ENCODE measurements at places on chromosomes 16 and 17.

DNA sequence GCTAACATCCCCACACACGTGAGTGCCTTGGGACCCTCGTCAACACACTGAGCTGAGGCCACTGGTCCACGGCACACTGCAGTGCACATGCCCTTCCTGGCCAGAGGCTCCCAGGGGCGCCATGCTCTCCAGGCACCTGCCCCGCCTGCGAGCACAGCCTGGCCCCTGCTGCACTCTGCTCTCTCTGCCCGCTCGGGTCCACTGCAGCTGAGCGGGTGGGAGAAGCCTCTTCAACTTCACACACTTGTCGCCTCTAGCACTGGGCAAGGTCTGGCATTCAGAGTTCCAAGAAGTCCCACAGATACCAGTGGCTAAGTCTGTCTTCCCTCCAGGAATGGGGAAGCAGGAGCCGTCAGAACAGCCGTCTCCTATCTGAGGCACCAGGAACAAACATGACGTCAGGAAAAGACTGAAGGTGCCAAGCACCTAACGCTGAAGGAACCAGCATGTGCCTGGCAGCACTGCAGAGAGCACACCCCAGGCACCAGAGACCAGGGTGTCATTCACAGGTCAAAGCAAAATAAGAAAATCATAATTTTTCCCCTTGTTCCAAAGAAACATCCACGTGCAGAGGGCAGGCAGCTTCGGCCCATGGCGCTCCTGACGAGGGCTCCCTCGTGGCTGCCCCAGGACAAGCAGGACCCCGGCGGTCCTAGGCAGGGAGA, 82.9 kb downstream of the ZNF778 start:
- no peak for DNase-seq

GRCh38 chr17:10041287-10041612, 136.2 kb upstream of the RCVRN start:
- no peak for DNase-seq

GRCh38 chr17:4490637-4491061, 8.0 kb upstream of the SPNS2 start:
- no peak for DNase-seq

DNA sequence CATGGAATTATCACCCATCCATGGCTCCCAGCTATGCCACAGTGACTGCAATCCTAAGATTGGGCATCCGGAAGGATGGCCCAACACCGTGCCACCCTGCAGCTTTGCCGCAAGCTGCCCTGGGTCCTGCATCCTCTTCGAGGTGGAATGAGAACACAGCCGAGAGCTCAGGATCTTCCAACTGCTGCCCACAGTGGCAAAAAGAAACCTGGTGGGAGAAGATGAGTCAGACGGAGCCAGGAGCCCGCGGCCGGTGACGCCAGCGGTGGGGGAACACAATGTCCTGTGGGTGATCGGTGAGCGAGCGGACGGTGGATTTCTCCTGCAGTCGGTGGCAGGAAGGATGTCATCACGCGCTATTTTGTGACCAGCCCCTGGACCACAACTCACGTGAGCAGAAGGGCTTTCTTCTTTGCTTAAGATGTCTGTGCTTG, 20.1 kb downstream of the CD7 start:
- no peak for DNase-seq

- DNase-seq = no peak
Measured at GRCh38 chr17:39536468-39536867, 71.3 kb downstream of the NEUROD2 start.

GRCh38 chr16:80719573-80719972, 84.8 kb downstream of the CDYL2 start:
- no peak for DNase-seq

DNA sequence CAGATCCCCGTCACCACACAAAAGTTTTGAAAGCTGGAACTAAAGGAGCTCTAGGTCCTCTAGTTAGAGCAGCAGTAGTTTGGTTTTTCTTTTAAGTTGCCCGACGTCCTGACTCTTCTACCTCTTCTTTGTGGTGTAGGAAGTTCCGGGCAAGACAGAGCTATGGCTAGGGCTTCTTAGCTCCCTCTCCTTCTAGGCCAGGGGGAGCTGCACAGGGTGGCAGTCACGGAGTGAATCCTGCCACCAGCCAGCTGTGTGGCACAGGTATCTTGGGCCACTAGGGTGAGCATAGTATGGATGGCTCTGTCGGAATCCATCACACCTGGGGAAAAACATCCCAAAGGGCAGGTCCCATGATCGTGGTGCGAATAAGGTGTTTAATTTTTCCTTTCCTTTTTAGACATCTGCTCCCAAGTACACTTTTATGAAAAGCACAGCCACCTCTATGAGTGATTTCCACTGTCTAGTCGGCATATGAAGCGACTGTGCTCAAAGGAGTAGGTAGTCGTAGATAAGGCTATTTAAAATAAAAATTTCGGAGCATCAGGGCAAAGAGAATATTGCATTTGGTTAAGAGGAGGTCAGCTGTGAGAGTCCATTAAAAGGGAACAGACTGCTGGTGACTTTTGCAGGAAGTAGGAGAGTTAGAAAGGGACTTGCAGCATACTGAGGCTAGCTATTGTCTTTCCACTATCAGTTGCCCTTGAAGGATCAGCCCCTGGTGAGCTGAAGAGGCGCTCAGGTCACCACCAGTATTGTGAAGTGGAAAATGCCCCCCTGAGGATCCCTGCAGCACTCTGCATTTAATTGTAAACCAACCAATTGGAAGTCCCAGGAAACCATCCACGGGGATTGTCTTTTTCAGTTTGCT, 2.1 kb downstream of the PRKCA start:
- DNase-seq = peak; percentile 40

DNA sequence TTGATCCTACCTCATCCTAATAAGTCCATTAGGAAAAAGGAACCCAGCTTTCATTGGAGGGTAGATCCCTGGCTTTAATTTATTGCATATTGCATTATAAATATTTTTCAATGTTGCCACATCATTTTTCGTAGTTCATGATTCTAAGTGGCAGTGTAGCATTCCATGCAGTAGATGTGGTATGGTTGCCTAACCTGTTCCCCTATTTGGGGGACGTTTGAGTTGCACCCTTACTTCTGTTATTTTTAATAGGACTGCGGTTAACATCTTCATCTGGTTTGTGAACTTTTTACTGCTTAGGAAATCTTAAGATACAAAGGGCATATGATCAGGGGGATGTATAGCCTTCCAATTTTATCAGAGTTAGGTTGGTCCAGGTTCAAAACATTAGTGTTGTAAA, 5.4 kb downstream of the SCPEP1 start:
- no peak for DNase-seq

DNA sequence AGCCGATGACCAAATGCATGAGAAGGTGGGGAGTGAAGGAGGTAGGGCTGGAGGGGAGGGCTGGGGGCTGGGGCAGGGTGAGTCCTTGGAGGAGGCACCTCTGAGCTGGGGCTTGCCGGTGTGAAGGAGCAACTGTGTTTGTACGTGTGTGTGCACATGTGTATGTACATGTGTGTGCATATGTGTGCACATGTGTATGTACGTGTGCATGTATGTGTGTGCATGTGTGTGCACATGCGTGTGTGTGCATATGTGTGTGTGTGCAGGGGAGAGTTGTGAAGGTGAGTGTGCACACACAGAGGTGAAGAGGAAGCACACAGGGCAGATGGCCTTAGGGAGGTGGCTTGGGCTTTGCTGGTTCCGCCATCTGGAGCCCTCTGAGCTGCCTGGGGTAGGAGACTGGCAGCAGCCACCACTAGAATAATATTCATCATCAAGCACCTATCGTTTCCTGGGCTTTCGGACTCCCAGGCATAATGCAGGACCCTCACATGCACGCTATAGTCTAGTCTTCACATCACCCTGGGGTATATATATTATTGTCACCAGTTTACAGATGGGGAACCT, 120.9 kb upstream of the CDC42EP4 start:
- no peak for DNase-seq

GRCh38 chr17:7380321-7380720, 568 bp upstream of the TNK1 start:
- DNase-seq = no peak

GRCh38 chr17:77462090-77462489, 321.3 kb downstream of the SEC14L1 start:
- no peak for DNase-seq

DNA sequence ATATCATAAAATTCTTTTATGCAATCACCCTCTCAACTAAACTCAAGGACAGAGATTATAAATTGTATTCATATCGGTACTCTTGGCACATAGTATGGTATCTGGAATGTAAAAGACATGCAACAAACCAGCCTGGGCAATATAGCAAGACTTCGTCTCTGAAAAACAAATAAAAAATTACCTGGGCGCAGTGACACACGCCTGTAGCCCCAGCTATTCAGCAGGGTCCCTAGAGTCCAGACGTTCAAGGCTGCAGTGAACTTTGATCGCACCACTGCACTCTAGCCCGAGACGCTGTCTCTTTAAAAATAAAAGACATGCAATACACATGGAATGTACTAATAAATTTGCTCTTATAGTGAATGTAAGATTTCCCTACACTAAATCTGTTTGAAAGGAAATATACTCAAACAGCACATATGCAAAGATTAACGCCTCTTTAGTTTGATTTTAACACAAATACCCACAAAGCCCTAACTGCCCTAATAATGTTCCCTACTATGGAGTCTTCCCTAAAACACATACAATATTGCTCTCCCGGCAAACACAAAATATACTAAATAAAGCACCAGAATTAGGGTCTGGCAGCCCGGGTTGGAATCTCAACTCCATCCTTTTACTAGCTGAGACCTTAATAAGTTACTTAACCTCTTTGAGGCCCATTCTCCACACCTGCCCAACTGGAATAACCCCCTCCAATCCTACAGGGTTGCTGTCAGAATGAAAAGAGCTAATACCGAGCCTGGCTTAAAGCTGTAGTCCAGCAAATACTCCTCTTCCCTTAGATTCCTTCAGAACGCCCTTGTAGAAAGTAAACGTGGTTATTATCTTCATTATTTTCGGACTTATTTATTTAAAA, 1.2 kb downstream of the ABCA5 start:
- peak; percentile 9 for DNase-seq

DNA sequence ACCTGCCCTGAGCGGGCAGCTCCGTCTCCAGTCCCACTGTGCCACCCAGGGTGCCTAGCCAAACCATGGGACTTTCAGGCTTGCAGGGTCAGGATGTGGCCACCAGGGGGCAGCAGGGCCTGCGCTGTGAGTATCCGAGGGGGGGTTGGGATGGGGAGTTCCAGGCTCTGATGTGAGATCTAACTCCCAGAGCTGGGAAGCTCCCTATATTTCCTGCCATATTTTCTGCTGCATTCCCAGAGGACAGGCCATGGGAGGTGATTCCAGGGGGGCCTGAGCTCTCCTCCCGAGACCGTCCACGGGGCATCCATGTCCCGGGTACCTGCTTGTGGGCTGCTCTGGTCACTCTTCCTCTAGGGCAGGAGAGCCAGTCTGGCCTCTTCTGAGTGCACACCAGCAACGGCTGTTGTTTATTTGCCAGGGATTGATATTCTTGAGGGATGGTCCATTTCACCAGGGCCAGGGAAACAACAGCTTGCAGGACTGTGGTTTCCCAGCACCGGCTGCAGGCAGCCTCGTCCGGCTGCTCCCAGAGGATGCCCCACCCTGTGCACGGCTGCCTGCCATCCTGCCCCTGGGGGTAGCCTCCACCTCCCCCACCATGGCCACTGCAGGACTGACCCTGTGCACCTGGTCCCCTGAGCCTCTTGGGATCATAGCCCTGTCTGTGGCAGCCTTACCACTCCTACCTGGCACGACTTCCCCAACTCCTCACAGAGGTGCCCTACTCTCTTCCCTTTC, 1.2 kb downstream of the GPR142 start:
- peak; percentile 91 for DNase-seq

Data from hepatic stellate cell (primary cell).